ENCODE measurements at places on chromosomes 12 and 14. TPM values are rescaled to one million over a fixed set of nuclear protein-coding genes. Genes with fewer than 3 reads are reported as not detected.

CMKLR1 gene
- 3.8 TPM for total RNA-seq

- no peak for DNase-seq
Measured at GRCh38 chr12:28456934-28457710, 266.9 kb downstream of the CCDC91 start.

ZDHHC22 gene
- not detected for total RNA-seq

GRCh38 chr12:18368594-18368993 is 107.3 kb downstream of the PIK3C2G start:
- DNase-seq = no peak

PTGER2 gene
- 0.33 TPM for total RNA-seq

GRCh38 chr14:39603942-39604341 is 171.7 kb upstream of the FBXO33 start:
- DNase-seq = no peak

DNA sequence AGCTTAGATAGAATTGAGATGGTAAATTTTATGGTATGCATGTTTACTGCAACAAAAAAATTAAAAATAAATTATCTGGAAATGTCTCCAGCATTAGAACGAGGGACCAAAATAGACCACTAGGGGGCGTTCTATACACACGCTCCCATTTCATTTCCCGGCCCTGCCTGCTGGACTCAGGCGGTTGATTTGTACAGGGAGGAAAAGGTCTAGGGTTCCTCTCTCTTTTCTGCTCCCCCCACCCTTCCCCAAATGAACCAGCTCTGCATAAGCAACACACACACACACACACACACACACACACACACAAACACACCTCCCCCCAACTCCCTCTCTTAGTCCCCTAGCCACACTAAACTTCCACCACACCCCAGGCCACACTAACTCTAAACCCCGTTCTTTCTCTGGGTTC is 7.8 kb upstream of the DTX1 start:
- DNase-seq = no peak

DNA sequence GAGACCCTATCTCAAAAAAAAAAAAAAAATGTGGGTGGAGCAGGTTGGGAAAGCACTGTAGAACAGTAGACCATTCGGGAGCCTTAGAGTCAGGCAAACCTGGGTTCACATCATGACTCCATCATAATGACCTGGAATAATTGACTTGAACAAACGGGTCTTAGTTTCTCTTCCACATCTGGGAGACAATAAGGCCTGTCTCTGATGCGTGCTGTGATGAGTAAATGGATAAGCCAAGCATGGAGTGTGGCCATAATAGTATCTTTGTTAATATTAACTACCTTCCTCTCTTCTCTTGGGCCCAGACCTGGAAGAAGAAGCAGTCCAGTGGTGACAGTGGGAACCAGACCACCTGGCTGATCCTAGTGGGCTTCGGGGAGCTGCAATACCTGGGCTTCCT is 54.5 kb downstream of the KANSL2 start:
- DNase-seq = no peak

SERPINA9 gene
- total RNA-seq = not detected

DNA sequence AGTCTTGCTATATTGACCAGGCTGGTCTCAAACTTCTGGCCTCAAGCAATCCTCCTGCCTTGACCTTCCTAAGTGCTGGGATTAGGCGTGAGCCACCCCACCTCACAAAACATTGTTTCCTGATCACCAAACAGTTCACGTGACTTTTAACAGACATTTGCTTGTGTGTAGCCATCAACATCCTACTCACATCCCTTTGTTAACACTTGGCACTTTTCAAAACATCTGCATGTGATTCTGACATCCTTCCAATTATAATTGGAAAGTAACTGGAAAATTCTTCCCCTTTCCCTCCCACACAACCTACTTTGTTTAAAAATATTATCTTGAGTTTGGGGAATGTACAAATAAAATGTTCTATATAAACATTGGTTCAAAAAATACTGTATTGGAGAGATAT is 317.9 kb downstream of the PCNX1 start:
- no peak for DNase-seq

CCDC177 gene
- 0.08 TPM for total RNA-seq

HCAR3 gene
- total RNA-seq = not detected

DNA sequence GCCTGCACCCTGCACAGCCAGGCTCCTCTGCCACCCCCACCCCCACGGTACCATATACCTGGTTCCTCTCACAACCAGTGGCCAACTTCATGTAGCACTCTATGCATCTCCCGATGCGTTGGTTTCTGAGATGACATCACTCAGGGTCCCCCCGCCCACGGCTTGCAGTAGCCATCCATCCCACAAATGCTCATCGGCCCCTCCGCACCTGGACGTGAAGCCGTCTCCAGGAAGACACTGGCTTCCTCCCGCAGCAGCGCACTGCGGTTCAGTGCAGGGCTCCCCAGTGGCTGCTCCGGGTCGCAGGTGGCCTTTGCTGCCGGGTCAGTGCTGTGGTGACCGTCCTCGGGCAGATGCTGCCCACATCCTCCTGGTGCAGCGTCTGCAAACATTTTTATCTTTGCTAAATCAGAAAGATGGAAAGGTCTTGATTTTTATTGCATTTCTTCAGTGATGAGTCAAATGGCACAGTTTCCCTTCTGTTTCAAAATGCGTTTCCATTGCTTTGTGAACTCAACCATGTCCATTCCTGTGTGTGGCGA is 27.5 kb upstream of the MMP17 start:
- DNase-seq = no peak

GRCh38 chr12:108101605-108102175 is 27.4 kb upstream of the WSCD2 start:
- no peak for DNase-seq

DNA sequence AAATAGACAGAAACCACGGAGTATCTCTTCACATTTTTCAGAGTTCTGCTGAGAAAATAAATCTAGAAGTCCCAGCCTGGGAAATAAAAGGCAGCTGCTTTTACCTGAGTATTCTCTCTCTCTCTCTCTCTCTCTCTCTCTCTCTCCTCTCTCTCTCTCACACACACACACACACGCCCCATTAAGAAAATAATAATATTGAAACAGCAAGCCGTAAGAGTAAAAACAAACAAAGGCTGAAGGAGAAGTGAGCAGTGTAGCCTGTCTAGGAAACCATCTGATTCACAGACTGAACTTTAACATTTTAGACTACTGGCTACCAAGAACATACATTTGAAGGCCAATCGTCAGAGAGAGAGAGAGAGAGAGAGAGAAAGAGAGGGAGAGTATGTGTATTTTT is 8.4 kb downstream of the PTHLH start:
- DNase-seq = no peak

- no peak for DNase-seq
Measured at GRCh38 chr14:90991690-90992443, 68.6 kb downstream of the RPS6KA5 start.

- no peak for DNase-seq
Measured at GRCh38 chr12:90098132-90098779, 389.6 kb upstream of the ATP2B1 start.

KCNMB4 gene
- total RNA-seq = 0.65 TPM

P2RX2 gene
- not detected for total RNA-seq

DNA sequence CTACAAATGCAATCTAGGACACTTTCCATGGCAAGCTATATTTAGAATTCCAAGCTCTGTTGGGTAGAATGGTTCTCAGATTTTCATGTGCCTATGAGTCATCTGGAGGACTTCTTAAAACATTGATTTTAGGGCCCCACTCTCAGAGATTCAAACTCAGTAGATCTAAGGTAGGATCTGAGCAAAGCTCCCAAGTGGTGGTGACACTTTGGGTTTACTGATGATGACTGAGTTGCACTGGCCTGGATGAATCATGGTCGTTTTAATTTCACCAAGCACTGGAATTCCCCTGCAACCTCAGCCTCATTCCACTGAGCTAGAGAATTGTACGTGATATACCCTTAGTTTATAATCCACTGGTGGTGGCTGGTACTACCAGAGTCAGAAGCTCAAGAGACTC is 86.5 kb downstream of the PPM1H start:
- no peak for DNase-seq

DNA sequence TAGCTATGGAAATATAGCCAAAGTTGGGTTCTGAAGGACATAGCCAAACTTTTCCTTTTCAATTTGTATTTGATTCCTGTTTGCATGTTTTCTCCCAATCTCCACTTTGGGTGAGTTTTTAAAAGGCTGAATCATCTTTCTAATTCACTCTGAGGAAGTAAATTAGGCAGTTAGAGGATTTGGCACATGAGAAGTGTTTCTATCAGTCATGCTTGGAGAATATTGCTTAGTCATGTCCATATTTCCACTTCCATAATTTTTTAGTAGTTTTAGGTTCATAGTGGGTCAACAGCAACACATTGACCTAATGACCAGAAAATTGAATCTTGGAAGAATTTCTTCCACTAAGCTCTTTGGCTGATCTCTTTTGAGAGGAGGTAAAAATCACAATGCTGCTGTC is 21.8 kb downstream of the IRAK3 start:
- no peak for DNase-seq

- DNase-seq = no peak
Measured at GRCh38 chr14:30445011-30445793, 113.8 kb upstream of the G2E3 start.

DNA sequence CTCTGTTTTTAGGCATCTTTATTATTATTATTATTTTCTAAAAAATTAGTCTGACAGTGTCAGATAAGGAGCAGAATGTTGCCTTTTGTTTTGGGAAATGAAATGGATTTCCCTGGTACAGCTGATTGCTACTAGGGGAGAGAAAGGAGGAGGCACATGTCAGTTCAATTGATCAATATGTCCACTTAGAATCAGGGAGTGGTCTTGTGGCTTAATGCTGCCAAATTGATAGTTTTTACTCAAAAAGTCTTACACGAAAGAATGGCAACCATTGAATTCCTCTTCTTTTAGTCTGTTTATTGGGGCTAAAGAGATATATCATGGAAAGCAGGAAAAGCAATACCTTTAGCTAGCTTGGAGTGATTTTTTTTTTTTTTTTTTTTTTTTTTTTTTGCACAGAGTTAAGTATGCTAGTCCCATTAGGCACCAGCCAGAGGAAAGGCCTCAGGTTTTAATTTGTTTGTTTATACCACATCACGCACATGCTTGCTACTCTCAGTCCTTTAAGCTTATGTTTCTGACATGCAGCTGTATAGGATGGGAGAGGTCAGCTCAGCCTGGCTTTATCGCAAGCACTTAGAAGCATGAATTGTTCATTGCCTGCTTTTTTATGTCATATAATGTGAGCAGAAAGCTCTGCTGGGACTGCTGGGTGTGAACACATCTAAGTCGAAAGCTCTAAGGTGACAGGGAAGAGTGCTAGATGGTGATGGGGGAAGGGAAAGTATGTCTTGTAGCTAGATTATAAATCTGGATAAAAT is 1.4 kb downstream of the AKAP6 start:
- no peak for DNase-seq

- no peak for DNase-seq
Measured at GRCh38 chr14:37150414-37150813, 22.0 kb downstream of the SLC25A21 start.

EID3 gene
- total RNA-seq = 1.4 TPM

DNA sequence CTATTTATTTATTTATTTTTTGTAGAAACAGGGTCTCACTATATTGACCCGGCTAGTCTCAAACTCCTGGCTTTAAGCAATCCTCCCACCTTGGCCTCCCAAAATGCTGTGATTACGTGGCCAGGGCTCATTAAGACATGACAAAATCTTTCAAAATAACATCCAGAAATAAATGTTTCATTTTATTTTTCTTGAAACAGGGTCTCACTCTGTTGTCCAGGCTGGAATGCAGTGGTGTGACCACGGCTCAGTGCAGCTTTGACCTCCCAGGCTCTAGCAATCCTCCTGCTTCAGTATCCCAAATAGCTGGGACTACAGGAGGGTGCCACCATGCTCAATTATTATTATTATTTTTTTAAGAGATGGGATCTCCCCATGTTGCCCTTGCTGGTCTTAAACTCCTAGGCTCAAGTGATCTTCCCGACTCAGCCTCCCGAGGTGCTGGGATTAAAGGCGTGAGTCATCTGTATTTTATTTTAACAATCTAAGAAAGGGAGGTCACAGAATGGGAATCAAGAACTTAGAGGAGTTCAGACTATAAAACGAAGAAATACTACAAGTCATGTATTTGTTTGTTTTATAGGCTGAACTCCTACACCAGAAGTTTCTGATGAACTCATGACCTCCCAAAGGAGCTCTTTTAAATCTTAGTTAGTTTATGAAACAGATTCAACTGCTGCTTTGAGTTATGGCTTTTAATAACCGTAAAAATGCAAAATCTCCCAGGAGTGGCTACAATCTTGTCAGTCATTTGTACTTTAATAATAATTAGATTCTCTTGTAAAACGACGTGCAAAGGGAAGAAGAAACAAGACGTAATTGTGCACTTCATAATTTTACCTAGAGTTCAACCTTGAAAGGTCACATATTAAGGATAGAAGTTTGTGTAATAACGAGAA is 2.1 kb upstream of the TMEM263 start:
- DNase-seq = no peak

MYF6 gene
- total RNA-seq = not detected

DNA sequence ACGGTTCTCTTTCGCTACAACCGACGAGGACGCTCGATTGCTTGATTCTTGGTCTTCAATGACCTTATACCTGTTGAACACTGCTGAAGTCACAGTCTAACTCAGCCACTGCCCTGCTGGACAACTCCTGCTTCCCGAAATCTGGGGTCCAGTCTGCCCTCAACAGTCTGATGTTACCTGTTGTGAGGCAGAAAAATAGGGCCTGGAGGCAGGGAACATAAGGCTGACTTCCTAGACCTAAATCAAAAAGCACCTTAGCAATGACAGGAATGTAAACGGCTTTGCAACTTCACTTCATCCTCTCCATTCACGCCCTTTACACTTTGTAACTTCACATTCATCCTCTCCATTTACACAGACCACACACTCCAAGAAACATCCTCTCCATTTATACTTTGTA is 597 bp upstream of the GLTP start:
- DNase-seq = no peak

GRCh38 chr14:70838076-70838475 is 28.8 kb upstream of the MAP3K9 start:
- DNase-seq = peak; percentile 53

GRCh38 chr14:104602933-104603325 is 1.6 kb downstream of the TMEM179 start:
- DNase-seq = no peak
